A549 treated with GW870086 at 1 μM for 4 hours (cell line): ENCODE measurements at places on chromosomes 5 and 9. TPM values are rescaled to one million over a fixed set of nuclear protein-coding genes. Genes with fewer than 3 reads are reported as not detected.

Gene SCGB3A1
- total RNA-seq: not detected in 5 replicates

Gene RABGAP1
- 11.4 to 15.5 TPM (median 13.9 TPM) in 5 replicates for total RNA-seq

Gene NEUROG1
- total RNA-seq: not detected in 5 replicates

Gene ARID3C
- 0.15 to 0.41 TPM (median 0.21 TPM) in 4 of 5 replicates, not detected in the other for total RNA-seq

Gene SMIM27
- 10.9 to 16.3 TPM (median 12.0 TPM) in 5 replicates for total RNA-seq

Gene DMRT3
- total RNA-seq: not detected in 5 replicates

Gene ANKRD18B
- 3.3 to 7.2 TPM (median 6.8 TPM) in 5 replicates for total RNA-seq

Gene GABRA6
- total RNA-seq: not detected in 5 replicates

Gene CENPP
- total RNA-seq: 5.6 to 8.5 TPM (median 7.2 TPM) in 5 replicates
